Cerebellum (tissue), 4 donors: ENCODE measurements at places on chromosomes 16 and 17. TPM values are rescaled to one million over a fixed set of nuclear protein-coding genes. Genes with fewer than 3 reads are reported as not detected.
A peak's percentile ranks its signal among the peaks of the same experiment; 100 is the strongest.

- DNase-seq = no peak
Measured at GRCh38 chr16:66228792-66229191, 137.7 kb upstream of the CDH5 start.

DNA sequence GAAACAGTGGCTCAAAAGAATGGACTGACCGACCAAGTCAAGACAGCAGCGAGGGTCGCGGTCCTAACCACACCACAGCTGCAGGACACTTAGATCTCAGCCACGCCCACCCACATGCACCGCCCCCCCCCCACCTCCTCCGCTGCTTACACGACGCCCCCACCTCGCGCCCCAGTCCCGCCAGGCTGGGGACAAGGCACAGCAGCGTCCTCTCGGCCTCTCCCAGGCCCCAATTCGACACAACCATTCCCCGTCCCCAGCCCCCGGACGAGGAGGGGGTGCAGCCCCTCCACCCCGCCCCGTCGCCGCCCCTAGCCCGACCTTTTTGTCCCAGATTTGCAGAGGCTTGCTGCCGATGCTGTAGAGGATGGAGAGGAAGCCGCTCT lies 477 bp downstream of the CFAP20 start:
- DNase-seq = no peak

DNA sequence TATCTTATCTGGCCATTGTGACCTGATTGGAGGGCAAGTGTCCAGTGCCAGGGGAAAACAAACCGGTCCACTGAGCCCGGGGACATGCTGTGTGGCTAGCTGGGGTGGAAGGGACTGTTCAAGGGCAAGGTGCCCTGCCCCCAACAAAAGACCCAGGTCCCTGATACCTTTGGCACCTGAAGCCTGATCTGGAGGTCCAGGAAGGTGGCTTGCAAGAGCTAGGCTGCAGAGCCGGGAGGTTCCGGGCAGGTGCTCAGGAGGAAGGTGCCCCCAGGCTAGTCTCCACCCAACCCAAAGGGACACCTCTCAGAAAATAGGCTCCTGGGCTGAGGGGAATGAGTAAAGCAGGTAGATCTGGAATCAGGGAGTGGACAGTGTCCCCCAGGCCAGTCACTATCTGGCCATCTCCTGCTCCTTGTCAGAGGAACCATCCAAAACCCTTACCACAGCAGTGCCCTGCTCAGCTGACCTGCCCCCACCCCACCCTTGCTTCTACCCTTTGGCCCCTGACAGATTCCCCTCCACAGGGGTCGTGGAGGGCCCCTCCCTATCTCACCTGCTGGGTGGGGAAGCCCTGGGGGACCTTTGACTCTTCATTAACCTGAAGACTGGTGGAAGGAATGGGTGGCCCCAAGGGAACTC lies 6.2 kb downstream of the NAT9 start:
- DNase-seq = no peak

GRCh38 chr16:68289202-68289601 lies 21.5 kb downstream of the SLC7A6OS start:
- no peak for DNase-seq

DNA sequence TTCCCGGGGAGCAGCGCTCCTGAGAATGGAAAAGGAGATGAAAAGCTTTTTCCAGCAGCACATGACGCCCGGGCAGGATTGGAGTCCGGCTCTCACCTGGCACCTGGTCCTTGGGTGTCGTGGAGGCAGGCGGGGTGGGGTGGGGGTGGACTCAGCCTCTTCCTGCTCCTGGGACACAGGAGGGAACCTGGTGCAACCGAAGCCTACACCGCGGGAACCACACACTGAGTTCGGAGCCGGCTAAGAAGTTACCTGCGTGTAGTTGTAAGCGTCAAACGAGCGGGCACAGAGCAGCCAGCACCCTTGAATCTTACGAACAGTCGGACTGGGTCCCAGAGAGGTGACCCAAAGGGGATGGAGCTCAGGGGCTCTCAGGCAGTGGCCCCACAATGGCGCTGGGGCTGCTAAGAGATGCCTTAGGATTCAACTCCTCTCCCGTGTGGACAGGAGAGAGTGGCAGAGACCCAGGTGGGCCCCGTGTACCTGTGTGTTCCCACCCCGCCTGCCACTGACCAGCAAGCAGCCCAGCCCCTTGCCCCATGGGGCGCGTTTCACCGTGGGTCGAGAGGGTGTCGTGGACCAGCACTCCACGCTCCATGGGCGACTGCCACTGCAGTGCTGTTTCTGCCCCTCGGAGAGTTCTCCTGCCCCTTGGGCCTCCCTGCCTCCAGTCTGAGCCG lies 105.8 kb upstream of the METRNL start:
- no peak for DNase-seq

The RFNG gene
- 17.2 TPM for total RNA-seq

The SLC16A6 gene
- 2.8 TPM for total RNA-seq

The TANC2 gene
- 137 TPM for total RNA-seq

The TBC1D3H gene
- total RNA-seq = not detected

GRCh38 chr16:13193721-13194120 lies 292.3 kb downstream of the SHISA9 start:
- DNase-seq = no peak

- DNase-seq = no peak
Measured at GRCh38 chr16:17491140-17491662, 20.4 kb upstream of the XYLT1 start.

- peak; percentile 65 for DNase-seq
Measured at GRCh38 chr17:73156166-73156840, 8.5 kb upstream of the SSTR2 start.

DNA sequence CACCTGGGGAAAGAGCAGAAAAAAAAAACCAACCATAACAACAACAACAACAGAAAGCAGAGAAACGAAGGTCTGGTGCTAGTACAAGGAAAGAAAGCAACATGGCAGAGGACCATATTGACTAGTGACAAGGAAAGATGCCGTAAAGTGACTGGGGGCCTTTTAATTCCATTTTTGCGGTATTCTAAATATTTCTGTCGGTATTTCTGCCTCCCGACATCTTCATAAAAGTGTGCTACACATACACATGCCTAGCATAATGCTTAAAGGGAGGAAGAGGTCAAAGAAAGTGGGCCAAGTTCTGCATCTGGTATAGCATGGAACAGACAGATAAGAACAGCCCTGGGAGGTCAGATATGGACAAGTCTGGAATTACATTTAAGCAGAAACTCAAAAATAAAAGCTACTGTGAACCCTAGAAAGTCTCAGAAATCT lies 19.5 kb upstream of the RNF43 start:
- DNase-seq = no peak

DNA sequence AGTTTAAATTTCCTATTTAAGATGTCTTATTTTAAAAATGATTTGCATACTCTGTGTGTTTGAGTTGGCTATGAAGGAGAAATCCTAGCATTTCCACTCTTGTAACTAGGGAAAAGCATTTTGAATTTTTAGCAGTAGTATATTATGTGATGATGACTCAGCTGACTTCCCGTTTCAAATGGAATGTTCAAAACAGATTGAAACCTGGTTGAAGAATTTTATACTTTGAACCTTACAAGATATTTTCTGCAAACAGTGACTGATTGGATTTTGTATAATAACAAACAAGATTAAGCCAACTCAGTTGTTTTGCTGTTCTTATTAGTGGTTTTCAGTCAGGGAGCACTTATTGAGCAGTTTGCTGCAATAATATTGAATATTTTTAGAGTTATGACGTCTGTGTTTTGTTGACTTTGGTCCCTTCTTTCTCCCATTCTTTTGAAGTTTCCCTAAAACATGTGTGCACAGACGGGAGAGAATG lies 8.0 kb downstream of the TNRC6A start:
- DNase-seq = no peak

GRCh38 chr17:64276961-64277505 lies 14.0 kb upstream of the TEX2 start:
- DNase-seq = no peak

- DNase-seq = no peak
Measured at GRCh38 chr16:2952679-2953078, 11.4 kb upstream of the KREMEN2 start.

DNA sequence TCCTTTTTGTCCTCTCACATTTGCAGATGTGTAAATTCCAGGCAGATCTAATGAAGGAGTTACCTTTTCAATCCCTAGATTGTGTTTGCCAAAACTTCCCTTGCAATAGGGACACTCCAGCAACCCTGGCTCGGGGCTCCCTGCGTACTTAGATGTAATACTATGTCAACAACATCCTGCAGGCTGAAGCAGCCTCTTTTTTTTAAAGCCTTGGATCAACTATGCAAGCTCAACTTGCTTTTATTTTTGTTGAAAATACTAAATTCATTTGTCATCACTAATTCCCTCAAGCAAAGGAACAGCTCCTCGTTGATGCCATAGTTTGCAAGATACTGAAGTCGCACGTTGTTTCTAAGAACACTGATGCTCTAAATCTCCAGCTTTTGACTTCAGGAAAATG lies 59.1 kb downstream of the GRIN2A start:
- no peak for DNase-seq

DNA sequence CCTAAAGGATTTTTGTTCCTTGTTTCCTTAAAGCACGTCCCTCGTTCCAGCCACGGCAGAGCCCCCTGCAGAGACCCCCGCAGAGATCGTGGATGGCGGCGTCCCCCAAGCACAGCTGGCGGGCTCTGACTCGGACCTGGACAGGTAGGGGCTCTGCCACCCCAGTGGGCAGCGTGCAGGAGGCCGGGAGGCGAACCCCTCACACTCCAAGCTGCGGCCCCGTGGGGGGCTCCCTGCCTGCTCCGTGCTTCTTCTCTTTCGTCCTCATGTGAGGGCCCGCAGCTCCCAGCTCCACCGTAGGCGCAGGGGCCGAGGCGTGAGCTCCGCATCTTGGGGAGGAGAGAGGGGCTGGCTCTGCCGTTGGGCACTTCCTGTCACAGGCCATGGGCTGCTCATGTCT lies 8.5 kb downstream of the TELO2 start:
- no peak for DNase-seq

GRCh38 chr16:69821844-69822173 lies 59.7 kb downstream of the WWP2 start:
- DNase-seq = no peak

- DNase-seq = no peak
Measured at GRCh38 chr17:4623249-4623648, 18.2 kb downstream of the ALOX15 start.

GRCh38 chr17:352421-353212 lies at the start of gene RPH3AL:
Gene RPH3AL (minus strand): TSS chr17:352807. CDS start chr17:327543, 25,264 bp downstream.
- no peak for DNase-seq

DNA sequence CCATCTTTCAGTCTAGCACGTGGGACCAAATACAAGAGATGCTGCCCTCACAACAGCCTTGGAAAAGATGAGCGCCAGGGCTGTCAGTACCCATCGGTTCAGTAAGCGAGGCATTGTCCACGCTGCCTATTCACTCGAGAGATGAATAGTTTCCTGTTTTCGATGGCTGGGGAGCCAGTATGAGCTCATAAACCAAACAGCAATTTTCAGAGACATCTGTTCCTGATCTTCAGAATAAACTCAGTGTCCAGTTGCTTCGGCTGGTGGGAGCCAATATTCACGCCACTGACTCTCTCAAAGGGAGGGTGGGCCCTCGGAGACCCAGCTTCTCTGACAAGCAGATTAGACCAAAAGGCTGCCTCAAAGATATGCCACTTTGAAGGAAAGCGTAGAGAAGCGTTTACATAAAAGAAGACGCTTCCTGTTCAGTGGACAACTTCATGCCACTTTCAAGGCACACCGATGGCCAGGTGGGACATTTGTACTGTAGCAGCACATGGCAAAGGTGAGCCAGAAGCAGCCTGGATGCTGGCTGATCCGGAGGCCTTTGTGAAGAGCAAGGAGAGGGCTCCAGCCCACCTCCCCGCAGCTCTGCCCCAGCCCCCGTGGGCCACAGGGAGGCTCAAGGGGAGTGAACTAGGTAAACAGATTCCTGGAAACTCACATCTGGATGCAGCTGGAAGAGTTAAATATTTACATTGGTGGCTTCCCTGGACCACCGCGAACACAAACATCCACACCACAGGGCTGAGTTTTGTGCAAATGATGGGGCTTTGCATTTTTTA lies 6.0 kb downstream of the TIMM22 start:
- no peak for DNase-seq

The MYH11 gene
- total RNA-seq = 3.5 TPM

GRCh38 chr16:54176376-54176901 lies 110.1 kb downstream of the IRX3 start:
- no peak for DNase-seq

The JMJD6 gene
- total RNA-seq = 20.1 TPM

GRCh38 chr16:67703626-67704025 lies 15.5 kb downstream of the GFOD2 start:
- no peak for DNase-seq
